NCI-H524 treated with DMSO at 0.1 percent for 48 hours (cell line): ENCODE measurements at places on chromosomes 11 and 22.

DNA sequence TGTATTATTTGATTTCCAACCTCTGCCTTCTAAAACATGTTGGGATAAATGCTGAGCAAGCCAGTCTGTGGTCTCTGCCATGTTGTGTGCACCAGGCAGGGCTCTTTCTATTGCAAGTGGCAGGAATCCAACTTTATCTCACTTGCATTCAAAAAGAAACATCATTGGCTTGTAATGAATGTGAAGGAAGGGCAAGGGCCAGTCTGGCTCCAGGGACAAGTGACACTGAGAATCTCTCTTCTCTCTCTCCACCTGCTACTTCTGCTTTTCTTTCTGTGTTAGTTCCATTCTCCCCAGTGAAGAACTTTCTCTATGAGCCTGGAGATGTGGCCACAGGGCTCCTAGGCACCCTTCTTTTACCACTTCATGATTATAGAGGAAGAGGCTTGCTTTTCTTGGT is 329.9 kb upstream of the NCAM1 start:
- no peak for DNase-seq

GRCh38 chr11:127493330-127494022 is 492.9 kb upstream of the KIRREL3 start:
- no peak for DNase-seq

DNA sequence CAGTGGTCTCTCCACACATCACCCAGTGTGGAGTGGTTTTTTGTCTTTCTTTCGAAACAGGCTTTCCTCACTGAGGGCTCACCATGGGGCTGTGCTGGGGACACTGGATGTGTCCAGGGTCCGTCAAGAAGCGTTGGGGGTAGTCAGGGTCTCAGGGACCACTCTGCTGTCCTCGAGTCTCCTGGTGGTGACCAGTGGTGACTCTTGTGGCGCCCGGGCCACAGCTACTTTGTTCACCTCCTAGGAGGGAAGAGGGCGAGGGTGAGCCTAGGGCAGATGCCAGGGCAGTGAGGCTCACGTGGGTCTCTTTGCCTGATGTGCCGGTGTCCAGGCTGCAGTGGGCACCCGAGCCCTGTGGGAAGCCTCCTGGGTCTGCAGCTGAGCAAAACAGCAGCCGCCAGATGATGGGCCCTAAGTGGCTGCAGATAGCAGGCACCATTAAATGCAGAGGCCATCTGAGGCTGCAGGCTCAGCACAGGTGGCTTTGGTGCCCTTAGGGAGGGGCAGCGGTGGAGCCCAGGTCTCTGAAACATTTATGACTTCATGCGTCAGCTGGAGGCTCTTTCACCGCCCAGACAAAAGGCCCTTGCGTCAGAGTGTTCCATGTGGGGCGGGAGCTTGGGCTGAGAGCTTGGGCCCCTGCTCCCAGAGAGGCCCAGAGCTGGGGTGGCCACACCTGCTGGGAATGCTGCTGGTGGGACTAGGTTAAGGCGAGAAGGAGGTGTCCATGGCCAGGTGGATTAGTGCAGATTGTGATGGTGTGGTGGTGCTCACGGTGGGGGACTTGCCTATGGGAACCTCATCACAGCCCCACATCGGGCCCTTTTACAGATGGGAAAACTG is 29.5 kb downstream of the KCNQ1 start:
- DNase-seq = peak; percentile 36

- no peak for DNase-seq
Observed at GRCh38 chr11:101931692-101932091, 15.4 kb upstream of the ANGPTL5 start.

DNA sequence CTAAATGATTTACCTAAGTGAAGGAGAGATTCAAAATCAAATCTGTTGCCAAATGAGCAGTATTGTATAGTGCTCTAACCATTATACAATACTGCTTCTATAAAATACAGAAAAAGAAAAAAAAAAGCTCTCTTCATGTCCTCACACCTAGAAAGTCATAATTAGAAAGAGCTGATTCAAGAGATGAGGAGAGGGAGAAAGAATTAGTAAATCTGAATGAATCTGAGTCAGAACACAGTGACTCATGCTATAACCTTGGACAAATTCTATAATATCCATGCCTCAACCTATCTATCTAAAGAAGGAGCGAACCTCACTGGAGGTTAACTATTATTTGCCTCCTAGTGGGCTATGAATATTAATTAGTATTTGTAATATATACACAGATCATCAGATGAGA is 29.4 kb downstream of the AMBRA1 start:
- no peak for DNase-seq

DNA sequence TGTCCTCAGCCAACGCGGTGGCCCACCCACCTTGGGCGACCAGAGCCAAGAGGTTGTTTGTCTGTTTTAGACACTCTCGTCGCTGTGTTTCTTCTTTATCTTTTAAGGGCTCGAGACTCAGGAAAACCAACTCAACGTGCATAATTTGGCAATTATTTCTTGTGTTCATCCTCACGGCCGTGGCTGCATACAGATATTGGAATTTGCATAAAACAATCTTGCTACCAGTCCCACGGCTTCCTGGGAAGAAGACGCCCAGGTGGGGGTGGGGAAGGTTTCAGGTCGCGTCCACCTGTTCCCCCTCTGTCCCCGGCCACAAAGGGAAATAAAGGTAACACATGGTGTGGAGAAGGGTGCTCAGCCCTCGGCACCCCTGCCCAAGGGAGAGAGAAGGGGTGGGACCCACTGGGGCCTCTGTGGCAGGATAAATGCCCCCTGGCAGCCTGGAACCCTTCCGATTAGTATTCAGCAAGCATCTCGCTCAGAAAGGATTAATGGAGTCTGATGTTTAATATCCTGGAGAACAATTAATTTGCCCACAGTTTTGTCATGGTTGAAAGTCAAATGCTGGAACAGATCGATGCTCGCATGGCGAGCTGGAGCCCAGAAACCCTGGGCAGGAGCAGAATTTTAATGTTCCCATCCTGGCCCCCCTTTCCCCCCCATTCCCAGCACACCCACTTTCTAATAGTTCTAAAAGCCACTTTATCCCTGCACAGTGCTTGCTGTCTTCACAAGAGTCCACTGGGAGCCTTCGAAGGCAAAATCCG is 359.7 kb downstream of the MN1 start:
- no peak for DNase-seq
